ENCODE measurements at places on chromosomes 11 and 22.
A peak's percentile ranks its signal among the peaks of the same experiment; 100 is the strongest.

GRCh38 chr22:46281866-46282678 lies 14.3 kb downstream of the TTC38 start:
- no peak overlapping the region for H3K4me3 ChIP-seq
- peaks cover 35% of the 10 kb centered on the region for H3K36me3 ChIP-seq
- H3K4me1 ChIP-seq, result no peaks in the 10 kb centered on the region
- no peak overlapping the region for H3K27ac ChIP-seq
- H3K27me3 ChIP-seq, result no peaks in the 10 kb centered on the region

- H3K27ac ChIP-seq, result no peak overlapping the region
- H3K4me3 ChIP-seq, result no peak overlapping the region
- no peaks in the 10 kb centered on the region for H3K36me3 ChIP-seq
- H3K4me1 ChIP-seq, result no peaks in the 10 kb centered on the region
Observed at GRCh38 chr22:29478326-29479276, 1.4 kb upstream of the NEFH start.

GRCh38 chr11:26994631-26995095 lies 751 bp downstream of the FIBIN start:
- H3K27ac ChIP-seq, result no peak overlapping the region
- H3K27me3 ChIP-seq, result no peaks in the 10 kb centered on the region
- H3K4me1 ChIP-seq, result peaks cover 6% of the 10 kb centered on the region
- no peak for DNase-seq

DNA sequence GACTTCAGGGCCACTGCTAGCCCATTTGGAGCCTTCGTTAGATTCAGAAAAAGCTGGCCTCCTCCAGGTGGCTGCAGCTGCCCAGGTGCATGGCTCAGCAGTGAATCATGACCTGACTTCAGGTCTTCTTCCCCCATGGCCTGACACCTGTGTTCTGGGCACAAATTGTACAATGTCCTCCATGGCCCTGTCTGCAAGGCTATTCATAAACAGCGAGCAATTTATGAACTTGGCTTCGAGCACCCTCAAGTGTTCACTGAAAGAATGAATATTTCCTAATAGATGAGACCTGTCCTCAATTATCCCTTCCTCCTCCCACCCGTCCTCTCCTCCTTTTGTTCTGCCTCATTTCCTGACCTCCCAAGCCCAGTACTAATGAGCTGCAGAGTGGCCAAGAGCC lies 12.2 kb upstream of the VPS37C start:
- H3K36me3 ChIP-seq, result no peaks in the 10 kb centered on the region
- no peak for DNase-seq
- H3K4me1 ChIP-seq, result no peaks in the 10 kb centered on the region
- peaks cover 30% of the 10 kb centered on the region for H3K27me3 ChIP-seq
- H3K4me3 ChIP-seq, result no peak overlapping the region

GRCh38 chr11:62033191-62034035 lies 66.0 kb upstream of the FTH1 start:
- no peaks in the 10 kb centered on the region for H3K36me3 ChIP-seq
- H3K4me3 ChIP-seq, result no peak overlapping the region
- H3K4me1 ChIP-seq, result no peaks in the 10 kb centered on the region
- no peak overlapping the region for H3K27ac ChIP-seq

- no peak overlapping the region for H3K4me3 ChIP-seq
- H3K36me3 ChIP-seq, result peaks cover 8% of the 10 kb centered on the region
- H3K4me1 ChIP-seq, result peaks cover 2% of the 10 kb centered on the region
- no peak for DNase-seq
Observed at GRCh38 chr11:94500181-94500580, 6.4 kb downstream of the ANKRD49 start.

GRCh38 chr11:101034076-101034475 lies 95.5 kb downstream of the PGR start:
- no peaks in the 10 kb centered on the region for H3K27me3 ChIP-seq
- peak; percentile 74 for DNase-seq
- no peak overlapping the region for H3K27ac ChIP-seq
- no peaks in the 10 kb centered on the region for H3K4me1 ChIP-seq
- no peak overlapping the region for H3K4me3 ChIP-seq
- H3K36me3 ChIP-seq, result no peaks in the 10 kb centered on the region

- H3K4me1 ChIP-seq, result peaks cover 5% of the 10 kb centered on the region
- H3K27me3 ChIP-seq, result no peaks in the 10 kb centered on the region
- no peaks in the 10 kb centered on the region for H3K36me3 ChIP-seq
- DNase-seq, result no peak
Observed at GRCh38 chr11:47948137-47948536, 32.2 kb upstream of the PTPRJ start.

DNA sequence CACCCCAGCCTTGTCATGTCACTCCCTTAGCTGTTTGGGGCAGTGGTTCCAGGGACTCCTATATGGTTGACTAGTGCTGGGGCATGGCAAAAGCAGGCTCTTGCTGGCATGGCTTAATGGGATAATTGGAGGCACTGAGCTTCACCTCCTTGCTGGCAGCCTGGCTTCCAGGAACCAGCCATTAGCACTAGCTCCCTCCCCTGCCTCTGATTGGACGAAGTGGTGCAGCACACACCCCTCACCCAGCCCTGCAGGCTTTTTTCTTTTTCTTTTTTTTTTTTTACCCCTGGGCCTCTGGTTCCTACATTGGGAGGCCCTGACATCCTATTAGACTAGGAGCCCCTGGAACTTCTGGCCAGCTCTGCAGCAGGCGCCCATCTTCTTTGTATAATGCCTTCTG lies 18.6 kb downstream of the PHLDB1 start:
- no peak for DNase-seq
- H3K36me3 ChIP-seq, result peaks cover 40% of the 10 kb centered on the region
- H3K27ac ChIP-seq, result no peak overlapping the region
- H3K4me3 ChIP-seq, result no peak overlapping the region

DNA sequence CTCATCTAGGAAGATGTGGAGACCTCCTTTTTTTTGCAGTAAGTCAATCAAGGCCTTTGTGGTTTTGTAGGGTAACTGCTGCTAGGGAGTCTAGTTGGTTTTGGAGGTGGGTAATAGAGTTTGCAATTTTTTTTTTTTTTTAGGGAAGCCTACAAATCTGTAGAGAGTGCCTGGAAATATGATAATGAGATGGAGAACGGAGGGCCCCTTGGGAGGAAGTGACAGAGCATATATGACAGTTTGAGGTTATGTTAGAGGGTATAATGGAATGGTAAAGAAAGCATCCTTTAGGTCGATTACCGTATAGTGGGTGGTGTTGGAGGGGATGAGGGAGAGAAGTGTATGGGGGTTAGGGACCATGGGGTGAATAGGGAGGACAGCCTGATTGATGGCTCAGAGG lies 98.3 kb downstream of the ELP4 start:
- H3K4me1 ChIP-seq, result no peaks in the 10 kb centered on the region
- no peaks in the 10 kb centered on the region for H3K27me3 ChIP-seq
- H3K27ac ChIP-seq, result no peak overlapping the region
- no peaks in the 10 kb centered on the region for H3K36me3 ChIP-seq
- no peak overlapping the region for H3K4me3 ChIP-seq

DNA sequence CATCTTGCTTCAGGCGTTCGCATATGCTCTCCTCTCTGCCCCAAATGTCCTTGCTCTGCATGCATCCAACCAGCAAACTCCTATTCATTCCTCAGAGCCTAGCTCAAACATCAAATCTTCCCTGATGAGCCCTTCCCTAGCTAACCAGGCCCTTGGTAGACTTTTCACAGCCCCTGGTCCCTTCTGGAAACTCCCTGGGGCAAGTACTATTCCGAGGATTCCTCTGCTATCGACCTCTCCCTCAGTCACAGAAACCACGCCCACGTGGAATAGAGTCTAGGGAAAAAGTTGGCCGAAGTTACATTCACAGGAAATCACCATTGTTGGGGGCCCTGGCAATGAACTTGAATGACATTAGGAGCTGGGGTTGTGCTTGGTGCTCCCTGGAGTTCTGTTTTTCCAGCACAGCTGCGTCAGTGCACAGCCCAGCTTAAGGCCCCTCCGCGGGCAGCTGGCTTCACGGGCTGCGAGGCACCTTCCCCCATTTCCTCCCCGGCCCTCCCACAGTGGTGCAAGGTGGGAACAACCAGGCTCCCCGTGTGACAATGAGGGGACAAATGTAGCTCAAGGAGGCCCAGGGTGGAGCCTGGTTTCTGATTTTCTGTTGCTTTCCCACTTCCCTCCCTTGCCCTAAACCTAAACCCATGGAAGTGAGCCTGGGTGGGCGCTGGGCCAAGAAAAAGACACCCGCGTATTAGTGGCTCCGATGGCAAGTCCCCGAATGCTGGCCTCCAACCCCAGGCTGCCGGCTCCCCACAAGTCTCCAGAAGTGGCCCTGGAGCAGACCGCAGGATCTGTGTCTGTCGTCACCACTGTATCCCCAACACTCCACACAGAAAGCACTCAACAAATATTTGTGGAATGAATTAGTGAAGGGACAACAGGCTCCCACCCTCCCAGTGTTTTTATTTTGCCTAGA lies 4.3 kb upstream of the ATP5MGL start:
- H3K4me1 ChIP-seq, result peaks cover 32% of the 10 kb centered on the region
- DNase-seq, result peak; percentile 42
- peak overlapping the region; percentile 46 for H3K27ac ChIP-seq
- H3K27me3 ChIP-seq, result no peaks in the 10 kb centered on the region

DNA sequence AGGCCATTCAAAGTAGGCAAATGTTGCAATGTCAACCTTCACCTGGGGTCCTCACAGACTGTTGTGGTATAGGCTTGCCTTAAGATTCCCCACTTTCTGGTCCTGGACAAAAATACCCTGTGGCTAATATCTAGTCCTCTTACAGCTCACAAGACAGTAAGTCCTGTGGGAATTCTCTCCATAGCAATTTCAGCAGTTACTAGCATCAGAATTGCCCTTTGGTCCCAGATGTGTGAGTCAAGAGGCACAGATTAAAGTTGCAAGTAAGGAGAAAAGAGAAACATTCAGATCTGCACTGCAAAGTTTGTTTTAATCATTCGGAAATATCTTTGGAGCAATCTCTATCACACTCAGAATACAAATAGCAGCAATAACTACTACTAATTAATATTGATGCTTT lies 420.2 kb downstream of the NTM start:
- no peak overlapping the region for H3K4me3 ChIP-seq
- DNase-seq, result no peak
- H3K27me3 ChIP-seq, result peaks cover 3% of the 10 kb centered on the region
- no peaks in the 10 kb centered on the region for H3K36me3 ChIP-seq

DNA sequence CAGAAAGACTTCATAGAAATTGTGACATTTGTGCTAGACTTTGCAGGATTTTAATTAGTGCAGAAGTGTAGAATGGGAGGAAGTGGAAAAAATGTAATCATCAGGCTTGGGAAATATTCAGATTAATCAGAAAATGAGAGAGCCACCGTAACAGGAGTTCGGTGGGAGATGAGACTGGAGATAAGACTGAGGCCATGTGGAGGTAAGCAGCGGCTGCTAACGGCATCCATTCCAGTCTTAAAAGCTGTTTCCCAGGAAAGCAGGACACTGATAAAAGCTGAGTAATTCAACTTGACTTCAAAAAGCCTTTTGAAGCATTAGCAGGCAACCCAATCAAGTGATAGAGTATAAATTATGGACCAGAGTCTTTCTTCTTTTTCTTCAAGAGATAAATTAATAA lies 369.9 kb downstream of the LUZP2 start:
- no peak overlapping the region for H3K27ac ChIP-seq
- no peaks in the 10 kb centered on the region for H3K36me3 ChIP-seq
- H3K4me1 ChIP-seq, result no peaks in the 10 kb centered on the region
- no peak for DNase-seq

- H3K36me3 ChIP-seq, result no peaks in the 10 kb centered on the region
- no peaks in the 10 kb centered on the region for H3K4me1 ChIP-seq
- DNase-seq, result no peak
- no peaks in the 10 kb centered on the region for H3K27me3 ChIP-seq
- H3K27ac ChIP-seq, result no peak overlapping the region
Observed at GRCh38 chr11:1352696-1353382, 36.9 kb upstream of the BRSK2 start.
